Thoracic aorta (tissue), 2 donors: ENCODE measurements at places on chromosomes 1 and 21. TPM values are rescaled to one million over a fixed set of nuclear protein-coding genes. Genes with fewer than 3 reads are reported as not detected.

GRCh38 chr1:41880261-41880660 is 38.5 kb downstream of the HIVEP3 start:
- DNase-seq = no peak

The VSIG8 gene
- total RNA-seq = not detected

DNA sequence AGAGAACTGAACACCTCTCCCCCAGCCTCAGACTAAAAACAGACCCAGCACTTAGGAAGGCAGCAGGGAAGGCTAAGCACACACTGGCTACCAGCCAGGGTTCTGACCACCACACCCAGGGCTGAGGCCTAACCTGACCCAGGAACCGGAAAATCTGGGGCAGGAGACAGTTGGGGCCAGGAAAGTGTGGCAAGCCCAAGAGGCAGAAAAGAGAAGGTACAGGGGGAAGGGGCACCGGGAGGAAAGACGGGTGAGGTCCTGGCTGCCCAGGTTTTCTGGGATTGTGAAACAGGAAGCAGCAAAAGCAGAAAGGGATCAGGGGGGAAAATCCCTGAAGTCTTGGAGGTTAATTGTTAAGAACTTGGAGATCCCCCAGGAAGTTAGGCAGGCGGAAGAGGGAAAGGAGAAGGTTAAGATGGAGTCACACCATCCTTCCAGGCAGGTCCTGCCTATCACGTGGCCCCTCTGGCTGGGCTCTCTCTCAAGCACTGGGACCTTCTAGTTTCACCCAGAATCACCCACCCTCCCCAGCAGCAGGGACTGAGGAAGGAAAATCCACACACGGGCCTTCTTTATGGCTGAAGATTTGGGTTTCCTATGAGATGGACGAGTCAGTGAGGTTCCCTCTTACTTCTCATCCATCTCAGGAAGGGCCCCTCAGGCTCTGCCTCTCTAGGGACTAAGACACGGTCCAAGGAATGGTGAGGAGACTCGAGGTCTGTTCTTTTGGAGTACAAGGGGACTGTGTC is 2.6 kb downstream of the HDGF start:
- no peak for DNase-seq

The PADI1 gene
- total RNA-seq = not detected

The CHRM3 gene
- total RNA-seq = 2.5 TPM

DNA sequence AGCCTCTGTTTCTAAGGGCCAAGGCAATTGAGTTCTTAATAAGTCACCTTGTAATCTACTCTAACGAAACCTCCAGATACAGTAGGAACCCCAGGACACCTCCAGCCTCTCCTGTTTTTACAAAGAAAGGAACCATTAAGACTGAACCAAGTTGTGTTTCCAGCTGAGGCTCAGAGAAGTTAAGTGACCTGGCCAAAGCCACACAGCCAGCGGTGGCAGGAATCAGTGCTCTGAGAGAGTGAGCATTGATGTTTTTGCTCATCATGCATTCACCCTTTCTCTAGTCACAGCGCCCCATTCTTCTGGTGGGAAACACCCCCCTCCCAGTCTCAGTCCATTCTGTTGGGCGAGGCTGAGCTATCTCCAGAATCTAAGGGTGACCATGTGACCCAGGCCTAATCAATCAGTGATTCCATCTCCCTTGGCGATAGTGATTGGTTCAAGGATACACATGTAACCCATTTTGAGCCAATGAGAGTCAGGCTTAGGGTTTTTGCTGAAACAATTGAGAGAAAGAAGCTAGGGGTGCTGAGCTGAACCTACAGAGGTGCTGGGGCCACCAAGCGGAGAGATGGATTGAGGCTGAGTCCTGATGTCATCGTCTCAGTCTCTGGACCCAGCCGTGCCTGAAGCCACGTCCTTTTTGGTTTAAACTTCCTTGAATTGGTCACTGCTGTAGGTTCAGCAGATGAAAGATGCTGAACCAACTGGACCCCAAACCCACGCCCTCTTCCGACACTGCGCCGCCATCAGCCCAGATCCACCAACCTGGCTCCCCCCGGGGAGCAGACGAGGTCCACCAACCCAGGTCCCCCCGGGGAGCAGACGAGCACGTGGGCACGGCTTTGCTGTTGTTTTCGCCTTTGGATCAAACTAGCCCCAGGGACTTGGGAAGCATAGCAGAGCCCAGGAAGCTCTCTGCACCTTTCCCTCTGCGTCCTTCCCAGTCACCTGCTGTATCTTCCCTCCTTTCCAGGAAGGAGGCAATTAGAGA is 28.0 kb upstream of the RERE start:
- no peak for DNase-seq

The FOXD2 gene
- 4.9 TPM for total RNA-seq

DNA sequence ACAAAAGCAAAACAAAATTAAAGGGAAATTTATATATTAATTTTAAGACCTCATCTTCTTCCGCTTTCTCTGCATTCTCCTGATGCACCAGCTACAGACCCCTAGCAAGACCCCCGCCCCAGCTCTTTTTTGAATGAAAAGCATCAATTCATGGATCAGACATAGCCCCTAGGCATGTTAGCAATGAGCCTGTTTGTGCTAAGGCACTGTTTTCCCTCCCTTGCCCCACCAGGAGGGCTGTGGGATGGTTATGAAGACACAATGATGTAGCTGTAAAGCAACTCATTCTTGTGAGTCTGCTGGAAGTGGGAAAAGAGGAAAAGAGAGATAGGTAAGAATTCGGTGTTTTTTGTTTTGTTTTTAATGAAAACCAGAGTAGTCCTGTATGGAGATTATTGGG is 88.5 kb upstream of the ZBTB18 start:
- no peak for DNase-seq

DNA sequence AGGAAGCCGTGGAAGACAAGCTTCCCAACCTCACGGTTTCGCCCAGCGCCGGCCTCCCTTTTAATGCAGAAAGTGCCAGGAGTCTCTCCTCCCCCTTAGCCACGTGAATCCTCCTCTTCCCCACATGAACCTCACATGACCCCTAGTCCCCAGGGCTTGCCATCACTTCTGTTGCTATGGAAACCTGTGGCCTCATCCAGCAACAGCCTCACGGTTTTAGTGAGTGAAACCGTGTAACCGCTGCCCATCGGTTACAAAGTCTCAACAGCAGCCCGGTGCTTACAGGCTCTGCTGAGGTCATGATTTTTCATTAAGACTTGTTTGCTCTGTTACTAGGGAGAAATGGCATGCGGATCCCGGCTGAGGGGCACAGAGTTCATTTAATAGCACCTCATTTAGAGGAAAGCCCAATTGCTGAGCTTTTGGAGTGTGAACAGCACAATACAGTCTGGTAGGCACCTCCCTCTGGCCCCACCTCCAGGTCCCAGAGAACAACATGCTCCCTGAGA is 143.2 kb upstream of the BACE2 start:
- no peak for DNase-seq
